Pericardium fibroblast (primary cell): ENCODE measurements at places on chromosomes 5 and 9. TPM values are rescaled to one million over a fixed set of nuclear protein-coding genes. Genes with fewer than 3 reads are reported as not detected.

The DNAH5 gene
- 0.77 TPM in 1 of 2 replicates, not detected in the other for total RNA-seq

The PCDHB15 gene
- total RNA-seq = under 0.01 and 0.12 TPM in 2 replicates

The SYNPO gene
- 2.6 and 13.5 TPM in 2 replicates for total RNA-seq

The SLC25A51 gene
- 24.3 and 34.0 TPM in 2 replicates for total RNA-seq

The MUSK gene
- total RNA-seq = 3.9 TPM in 1 of 2 replicates, not detected in the other

The DDX4 gene
- total RNA-seq = not detected in 2 replicates

The GHR gene
- total RNA-seq = 7.1 and 7.7 TPM in 2 replicates

The TMEM8B gene
- 5.8 and 6.0 TPM in 2 replicates for total RNA-seq

The MARCHF3 gene
- 3.5 and 10.9 TPM in 2 replicates for total RNA-seq

The FGF1 gene
- 0.26 and 2.0 TPM in 2 replicates for total RNA-seq
